NCI-H2081 (cell line): ENCODE measurements at places on chromosomes 11 and 22.

DNA sequence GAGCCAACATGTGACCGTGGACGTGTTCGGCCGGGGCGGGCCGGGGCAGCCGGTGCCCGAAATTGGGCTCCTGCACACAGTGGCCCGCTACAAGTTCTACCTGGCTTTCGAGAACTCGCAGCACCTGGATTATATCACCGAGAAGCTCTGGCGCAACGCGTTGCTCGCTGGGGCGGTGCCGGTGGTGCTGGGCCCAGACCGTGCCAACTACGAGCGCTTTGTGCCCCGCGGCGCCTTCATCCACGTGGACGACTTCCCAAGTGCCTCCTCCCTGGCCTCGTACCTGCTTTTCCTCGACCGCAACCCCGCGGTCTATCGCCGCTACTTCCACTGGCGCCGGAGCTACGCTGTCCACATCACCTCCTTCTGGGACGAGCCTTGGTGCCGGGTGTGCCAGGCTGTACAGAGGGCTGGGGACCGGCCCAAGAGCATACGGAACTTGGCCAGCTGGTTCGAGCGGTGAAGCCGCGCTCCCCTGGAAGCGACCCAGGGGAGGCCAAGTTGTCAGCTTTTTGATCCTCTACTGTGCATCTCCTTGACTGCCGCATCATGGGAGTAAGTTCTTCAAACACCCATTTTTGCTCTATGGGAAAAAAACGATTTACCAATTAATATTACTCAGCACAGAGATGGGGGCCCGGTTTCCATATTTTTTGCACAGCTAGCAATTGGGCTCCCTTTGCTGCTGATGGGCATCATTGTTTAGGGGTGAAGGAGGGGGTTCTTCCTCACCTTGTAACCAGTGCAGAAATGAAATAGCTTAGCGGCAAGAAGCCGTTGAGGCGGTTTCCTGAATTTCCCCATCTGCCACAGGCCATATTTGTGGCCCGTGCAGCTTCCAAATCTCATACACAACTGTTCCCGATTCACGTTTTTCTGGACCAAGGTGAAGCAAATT lies 1.8 kb downstream of the FUT4 start:
- DNase-seq = no peak

DNA sequence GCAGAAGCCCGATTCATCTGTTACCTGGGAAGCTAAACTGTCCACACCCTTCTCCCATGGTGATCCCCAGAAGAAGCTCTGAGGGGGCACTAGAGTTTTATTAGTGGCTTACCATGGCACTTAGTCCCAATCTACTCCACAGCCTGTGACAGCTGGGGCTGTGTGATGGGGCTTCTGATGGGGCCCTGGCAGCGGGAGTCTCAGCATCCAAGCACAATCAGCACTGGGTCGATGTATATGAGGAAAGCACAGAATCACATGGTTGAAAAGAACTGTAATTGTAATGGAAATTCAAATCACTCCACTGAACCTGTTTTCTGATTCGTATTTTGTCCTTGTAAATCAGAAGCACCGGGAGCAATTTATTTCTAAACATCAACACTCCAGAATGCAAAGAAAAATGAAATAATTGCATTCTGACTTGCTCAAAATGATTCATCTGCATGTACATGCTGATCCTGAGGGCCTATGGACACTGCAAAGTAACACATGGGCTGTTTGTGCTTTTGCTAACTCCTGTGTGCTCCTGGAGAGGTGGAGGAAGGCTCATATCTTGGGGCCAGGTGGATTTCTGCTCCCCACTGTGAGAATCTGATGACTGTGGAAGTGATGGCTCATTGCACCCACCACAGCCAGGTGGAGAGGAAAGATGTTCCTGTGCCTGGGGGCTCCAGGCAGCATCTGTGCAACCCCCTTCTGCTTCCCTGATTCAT lies 203.0 kb downstream of the KIRREL3 start:
- peak; percentile 8 for DNase-seq

DNA sequence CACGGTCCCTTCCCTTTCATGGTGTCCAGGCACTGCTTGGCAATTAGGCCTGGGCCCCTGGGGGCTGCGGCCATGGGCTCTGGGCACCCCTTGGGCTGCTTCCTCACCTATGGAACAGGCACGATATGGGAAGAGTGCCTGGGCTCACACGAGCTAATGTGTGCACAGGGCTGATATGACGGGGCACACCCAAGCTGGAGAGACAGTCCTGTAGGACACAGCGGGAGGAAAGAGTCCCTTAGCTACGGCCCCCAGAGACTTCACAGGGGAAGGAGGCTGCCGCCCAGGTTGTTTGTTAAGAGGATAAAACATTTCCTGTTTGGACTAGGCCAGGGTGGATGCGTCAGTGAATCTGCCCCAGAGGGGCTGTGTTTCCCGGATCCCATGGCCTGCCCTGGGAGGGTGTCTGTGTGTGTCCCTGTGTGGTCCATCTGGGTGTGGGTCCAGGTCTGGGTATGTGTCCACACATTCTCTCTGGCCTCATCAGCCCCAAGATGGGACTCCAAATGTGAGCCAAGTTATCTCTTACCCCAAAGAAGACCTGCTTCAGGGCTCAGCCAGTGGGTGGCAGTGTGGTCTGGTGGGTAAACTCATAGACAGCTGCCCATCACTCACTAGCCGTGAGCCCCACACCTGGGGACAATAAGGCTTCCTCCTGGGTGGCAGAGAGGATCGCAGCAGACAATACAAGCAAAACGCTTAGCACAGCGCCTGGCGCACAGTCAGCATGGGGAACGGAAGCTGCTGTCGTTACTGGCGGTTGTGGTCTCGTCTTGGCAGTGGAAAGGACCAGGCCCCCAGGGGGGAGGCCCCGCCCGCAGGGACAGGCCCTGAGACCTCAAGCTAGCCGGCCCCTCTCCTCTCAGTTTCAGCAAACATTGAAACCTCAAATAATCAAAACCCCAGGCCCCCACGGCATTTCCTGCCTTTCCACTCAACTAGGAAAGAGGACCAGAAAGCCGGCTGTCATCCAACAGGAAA lies 3.2 kb upstream of the EMID1 start:
- peak; percentile 52 for DNase-seq

DNA sequence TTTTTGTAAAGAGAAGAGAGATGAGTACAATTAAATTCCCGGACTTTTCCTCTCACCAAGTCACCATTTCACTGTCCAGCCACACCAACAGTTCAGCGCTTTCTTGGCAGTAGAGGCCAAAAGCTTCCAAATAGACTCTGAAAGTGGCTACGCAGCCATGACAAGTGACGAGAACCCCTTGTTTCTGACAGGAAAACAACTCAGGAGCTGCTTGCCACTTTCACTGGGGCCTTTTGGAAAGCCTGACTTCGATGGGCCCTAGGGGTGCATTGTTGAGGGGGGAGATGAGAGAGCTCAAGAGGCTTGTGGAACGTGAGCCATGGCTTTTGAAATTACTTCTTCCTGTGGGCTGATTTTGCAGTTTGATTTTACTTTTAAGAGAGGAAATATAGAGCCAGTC lies 422.1 kb upstream of the FAT3 start:
- no peak for DNase-seq

GRCh38 chr11:11946180-11946579 lies 62.2 kb downstream of the DKK3 start:
- DNase-seq = no peak

DNA sequence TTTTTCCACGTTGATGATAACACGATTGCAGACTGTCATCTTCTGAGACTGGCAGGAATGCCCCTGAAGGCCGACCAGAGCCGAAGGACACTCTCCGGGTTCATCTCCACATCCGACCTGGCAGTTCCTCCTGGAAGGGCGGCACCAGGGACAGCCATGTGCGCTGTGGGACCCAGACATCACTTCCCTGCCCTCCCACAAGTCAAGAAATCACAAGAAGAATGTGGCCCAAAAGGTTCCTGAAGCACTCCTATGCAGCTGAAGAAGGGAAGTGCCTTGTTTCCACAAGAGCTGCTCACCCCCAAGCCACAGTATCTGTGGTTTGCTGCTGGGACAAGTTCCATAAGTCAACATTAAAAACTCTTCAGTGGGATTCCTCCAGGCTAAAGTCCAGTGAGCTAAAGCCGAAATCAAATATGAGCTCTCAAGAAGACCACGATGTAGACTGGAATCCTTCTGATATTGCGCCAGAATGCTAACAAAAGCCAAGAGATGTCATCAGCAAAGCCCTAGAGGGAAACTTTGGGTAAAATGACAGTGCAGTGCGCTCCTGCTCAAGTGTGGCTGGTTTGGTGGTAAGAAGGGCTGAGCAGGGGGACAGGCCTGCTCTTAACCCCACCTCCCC lies 21.2 kb downstream of the PACSIN2 start:
- no peak for DNase-seq

- DNase-seq = no peak
Observed at GRCh38 chr11:44804449-44805437, 78.0 kb downstream of the TSPAN18 start.

DNA sequence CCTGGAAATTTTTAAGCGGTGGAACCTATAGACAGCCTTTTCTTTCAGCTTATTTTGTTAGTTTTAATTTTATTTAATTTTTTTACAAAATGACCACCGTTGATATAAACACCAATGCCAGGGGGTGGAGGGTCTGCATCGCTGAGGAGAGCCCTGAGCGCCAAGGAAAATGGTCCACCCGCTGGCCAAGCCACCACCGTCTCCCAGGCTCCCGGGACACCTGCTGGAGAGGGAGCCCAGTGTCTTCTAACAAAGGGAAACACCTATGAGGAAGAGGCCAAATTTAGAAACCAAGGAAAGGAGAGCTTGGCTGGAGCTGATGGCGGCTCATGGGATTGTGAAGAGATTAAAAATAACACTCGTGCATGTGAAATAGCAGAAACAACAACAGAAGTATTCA lies 288 bp upstream of the KRTAP5-8 start:
- no peak for DNase-seq

- DNase-seq = no peak
Observed at GRCh38 chr11:132814410-132814809, 717.9 kb downstream of the OPCML start.

DNA sequence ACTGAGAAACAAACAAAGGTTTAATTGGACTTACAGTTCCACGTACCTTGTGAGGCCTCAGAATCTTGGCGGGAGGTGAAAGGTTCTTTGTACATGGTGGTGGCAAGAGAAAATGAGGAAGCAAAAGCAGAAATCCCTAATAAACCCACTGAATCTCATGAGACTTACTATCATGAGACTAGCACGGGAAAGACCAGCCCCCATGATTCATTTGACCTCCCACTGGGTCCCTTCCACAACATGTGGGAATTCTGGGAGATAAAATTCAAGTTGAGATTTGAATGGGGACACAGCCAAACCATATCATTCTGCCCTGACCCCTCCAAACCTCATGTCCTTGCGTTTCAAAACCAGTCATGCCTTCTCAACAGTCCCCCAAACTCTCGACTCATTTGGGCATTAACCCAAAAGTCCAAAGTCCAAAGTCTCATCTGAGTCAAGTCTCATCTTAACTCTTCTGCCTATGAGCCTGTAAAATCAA lies 617.4 kb downstream of the CNTN5 start:
- no peak for DNase-seq

DNA sequence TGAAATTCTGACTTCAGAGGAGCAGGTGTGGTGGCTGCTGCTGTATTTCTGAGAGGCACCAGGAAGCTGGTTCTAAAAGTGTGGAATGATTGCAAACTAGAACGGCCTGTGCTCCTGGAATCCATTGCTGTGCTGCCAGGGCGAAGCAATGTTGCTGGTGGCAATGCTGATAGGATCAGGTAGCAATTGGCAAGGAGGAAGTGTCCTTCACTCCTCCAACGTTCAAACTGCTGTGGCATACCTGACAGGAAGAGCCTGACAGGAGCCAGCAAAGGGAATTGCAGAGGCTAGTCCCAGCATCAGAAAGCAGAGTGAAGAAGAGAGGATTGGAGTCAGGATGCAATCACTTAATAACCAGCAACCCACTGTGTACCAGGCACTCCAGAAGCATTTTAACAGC lies 118.2 kb downstream of the FAR1 start:
- DNase-seq = no peak

DNA sequence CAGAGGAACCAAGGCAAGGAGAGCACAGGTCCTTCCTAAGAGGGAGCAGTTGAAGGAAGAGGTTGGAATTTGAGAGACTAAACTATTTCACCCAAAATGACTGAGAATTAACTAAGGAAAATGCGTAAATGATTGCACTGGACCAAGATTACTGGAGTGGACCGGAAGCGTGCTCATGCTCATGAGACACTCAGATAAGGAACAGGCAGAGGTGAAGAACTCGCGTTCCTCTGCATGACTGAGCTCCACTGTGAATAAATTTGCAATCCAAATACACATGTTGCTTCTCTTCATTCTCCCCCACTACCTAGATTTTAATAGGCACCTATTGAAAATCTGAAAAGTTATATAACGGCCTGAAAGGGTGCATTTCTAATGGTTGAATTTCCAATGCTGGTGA lies 207.0 kb downstream of the KIRREL3 start:
- no peak for DNase-seq

- no peak for DNase-seq
Observed at GRCh38 chr11:94546886-94547285, 3.2 kb downstream of the FUT4 start.

DNA sequence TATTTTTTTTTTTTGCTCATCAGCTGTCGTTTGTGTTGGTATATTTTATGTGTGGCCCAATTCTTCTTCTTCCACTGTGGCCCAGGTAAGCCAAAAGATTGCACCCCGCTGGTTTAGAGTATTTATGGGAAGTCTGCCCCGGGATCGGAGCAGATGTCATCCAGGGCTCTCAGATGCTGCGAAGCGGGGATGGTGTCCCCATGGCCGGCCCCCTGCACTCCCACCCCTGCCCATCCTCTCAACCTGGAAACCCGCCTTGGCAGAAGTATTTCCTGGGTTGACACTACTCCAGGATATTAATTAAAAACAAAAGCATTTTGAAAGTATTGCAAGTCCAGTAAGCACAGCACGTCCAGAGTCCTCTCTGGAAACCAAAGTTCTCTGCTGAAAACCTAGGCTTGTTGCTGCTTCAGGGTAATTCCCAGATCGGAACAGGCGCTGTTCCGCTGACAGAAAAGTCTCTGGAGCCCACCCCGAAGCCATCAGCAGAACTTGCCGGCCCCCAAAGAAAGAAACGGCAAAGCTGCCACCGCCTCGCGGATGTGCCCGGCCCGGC lies 833 bp downstream of the SCUBE2 start:
- DNase-seq = no peak

DNA sequence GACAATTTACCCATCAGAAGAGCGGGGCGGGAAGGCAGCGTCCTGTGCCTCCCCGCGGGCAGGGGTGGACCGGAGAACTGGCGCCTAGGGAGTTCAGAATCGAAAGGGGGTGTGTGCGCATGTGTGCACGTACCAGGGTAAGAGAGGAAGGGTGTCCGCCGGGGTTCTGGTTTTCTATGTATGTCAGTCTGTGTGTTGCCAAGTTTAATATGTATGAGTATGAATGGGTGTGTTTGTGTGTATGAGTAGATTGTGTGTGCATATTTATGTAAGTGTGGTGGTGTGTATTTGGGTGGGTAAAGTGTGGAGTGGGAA lies 2.0 kb downstream of the KCNC1 start:
- DNase-seq = no peak

GRCh38 chr11:77276271-77276670 lies 25.2 kb downstream of the GDPD4 start:
- DNase-seq = no peak
